Activated CD4-positive, alpha-beta T cell treated with anti-CD3 and anti-CD28 coated beads for 36 hours (primary cell): ENCODE measurements at places on chromosomes 1 and 21. TPM values are rescaled to one million over a fixed set of nuclear protein-coding genes. Genes with fewer than 3 reads are reported as not detected.

TRPM2 gene
- 1.5 TPM for total RNA-seq

ASTN1 gene
- not detected for total RNA-seq

SUSD4 gene
- 1.9 TPM for total RNA-seq

UTS2 gene
- total RNA-seq, result not detected

TNFRSF14 gene
- total RNA-seq, result 145 TPM

HSD17B7 gene
- total RNA-seq, result 29.5 TPM

BNIPL gene
- 1.6 TPM for total RNA-seq

CYB5RL gene
- total RNA-seq, result 13.1 TPM

FNDC5 gene
- not detected for total RNA-seq

OR2T33 gene
- not detected for total RNA-seq

NEGR1 gene
- total RNA-seq, result not detected

CLCA1 gene
- not detected for total RNA-seq

DISC1 gene
- total RNA-seq, result 1.9 TPM

LCE1E gene
- total RNA-seq, result not detected

IL10 gene
- total RNA-seq, result 1.3 TPM

MTARC1 gene
- total RNA-seq, result not detected

AK5 gene
- total RNA-seq, result 9.9 TPM

FAM163A gene
- total RNA-seq, result not detected

C1orf94 gene
- not detected for total RNA-seq

LAD1 gene
- total RNA-seq, result not detected

IFNLR1 gene
- total RNA-seq, result 7.4 TPM
